ENCODE measurements at places on chromosomes 13 and 19.

DNA sequence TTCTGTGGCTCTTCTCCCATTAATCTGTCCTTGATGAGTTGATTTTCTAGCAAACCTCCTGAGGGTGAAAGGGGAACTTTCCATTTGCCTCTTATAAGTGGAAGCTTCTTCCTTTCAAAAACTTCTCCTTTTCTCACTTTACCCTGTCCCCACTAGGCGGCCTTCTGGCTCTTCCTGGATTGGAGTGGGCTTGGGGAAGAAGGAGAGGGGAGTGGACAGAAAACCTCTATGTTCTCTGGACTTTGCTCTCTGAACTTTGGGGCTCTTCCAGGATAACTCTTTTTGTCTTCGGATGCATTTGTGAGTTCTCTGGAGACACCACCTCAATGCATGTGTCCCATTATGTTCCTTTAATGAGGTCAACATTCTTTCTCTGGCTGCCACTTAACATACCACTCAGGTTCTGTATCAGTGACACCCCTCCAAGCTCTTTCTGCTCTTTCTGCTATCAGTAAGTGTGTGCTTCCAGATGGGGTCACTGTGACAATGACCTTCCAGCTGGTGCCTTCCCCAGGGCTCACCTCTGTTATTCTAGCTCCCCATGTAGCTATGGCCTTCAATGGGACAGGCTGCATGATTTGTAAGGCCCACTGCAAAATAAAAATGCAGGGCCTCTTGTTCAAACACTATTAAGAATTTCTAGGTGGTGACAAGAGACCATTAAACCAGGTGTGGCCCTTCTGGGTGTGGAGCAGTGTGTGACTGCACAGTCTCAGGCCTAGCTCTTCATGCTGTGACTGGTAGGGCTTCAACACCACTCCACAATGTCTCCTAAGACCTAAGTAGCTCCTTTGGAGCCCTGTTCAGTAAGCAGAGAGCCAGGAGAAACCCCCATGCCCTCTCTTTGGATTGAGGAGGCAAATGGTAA lies 389.2 kb downstream of the EFNB2 start:
- DNase-seq, result no peak

DNA sequence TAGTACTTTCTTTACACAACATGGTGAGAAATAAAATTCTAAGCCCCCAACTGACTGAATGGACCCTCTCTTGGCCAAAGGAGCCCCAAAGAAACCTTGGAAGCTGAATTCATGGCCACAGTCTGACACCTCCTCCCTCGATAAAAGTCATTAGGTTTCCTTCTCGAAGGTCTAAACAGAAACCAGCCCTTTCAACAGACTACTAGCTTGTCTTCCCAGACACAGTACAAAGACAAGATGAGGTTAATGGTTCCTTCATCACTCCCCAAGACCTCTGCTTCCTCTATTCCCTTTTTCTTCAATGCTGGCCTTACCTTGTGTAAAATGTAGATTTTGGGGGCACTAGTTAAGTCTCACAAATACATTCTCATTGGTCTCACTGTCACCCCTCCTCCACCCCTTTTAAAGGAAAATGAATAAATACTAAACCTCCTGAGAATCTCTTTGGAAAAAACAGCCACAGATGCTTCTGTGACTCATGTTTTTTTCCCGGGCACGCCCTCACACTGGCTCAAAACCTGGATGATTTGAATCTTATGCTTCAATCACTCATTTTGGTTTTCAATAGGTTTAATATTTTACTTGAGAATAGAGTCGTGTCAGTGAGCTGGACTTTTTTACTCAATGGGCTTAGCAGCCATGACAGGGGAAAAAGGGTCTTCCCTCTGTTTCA lies 65.8 kb upstream of the MED4 start:
- DNase-seq, result no peak

GRCh38 chr19:19751846-19752245 lies 18.9 kb upstream of the ZNF14 start:
- no peak for DNase-seq

GRCh38 chr19:39031368-39032062 lies 834 bp downstream of the FBXO27 start:
- DNase-seq, result peak; percentile 61

DNA sequence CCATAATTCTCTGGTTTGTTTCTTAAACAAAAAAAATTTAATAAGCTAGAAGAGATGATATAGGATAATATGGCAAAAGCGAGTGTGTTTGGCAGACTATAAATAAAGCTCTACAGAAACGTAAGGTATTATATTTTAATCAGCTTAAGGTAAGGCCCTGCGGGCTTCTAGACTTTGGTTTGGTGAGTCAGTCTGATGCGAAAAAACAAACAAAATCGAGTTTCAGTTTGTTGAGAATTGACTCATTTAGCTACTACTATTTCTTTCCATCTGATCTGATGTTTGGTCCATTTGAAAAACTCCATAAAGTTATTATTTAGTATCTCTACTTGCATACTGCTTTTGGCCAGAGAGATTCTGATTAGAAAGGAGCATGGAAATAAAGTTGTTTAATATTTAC lies 138.0 kb downstream of the MIPEP start:
- DNase-seq, result no peak

- no peak for DNase-seq
These were observed 6.6 kb upstream of the TFDP1 start for GRCh38 chr13:113577881-113578435.

GRCh38 chr19:45955905-45956608 lies 17.6 kb downstream of the NOVA2 start:
- no peak for DNase-seq

- DNase-seq, result no peak
These were observed 731.0 kb downstream of the SLITRK1 start for GRCh38 chr13:83151308-83151660.

DNA sequence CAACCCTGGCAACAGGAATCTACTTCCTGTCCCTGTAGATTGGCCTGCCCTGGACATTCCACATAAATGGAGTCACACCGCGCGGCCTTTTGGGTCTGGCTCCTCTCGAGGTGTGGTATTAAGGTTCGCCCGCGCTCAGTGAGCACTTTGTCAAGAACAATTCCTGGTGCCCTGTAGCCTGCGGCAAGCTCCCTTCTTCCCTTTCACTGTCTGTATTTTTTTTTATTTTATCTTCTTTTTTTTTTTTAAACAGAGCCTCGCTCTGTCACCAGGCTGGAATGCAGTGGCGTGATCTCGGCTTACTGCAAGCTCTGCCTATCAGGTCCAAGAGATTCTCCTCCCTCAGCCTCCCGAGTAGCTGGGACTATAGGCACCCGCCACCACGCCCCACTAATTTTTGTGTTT lies 28.3 kb downstream of the PEX11G start:
- DNase-seq, result no peak

- peak; percentile 0 for DNase-seq
These were observed 949 bp upstream of the ZNF260 start for GRCh38 chr19:36528921-36529518.

DNA sequence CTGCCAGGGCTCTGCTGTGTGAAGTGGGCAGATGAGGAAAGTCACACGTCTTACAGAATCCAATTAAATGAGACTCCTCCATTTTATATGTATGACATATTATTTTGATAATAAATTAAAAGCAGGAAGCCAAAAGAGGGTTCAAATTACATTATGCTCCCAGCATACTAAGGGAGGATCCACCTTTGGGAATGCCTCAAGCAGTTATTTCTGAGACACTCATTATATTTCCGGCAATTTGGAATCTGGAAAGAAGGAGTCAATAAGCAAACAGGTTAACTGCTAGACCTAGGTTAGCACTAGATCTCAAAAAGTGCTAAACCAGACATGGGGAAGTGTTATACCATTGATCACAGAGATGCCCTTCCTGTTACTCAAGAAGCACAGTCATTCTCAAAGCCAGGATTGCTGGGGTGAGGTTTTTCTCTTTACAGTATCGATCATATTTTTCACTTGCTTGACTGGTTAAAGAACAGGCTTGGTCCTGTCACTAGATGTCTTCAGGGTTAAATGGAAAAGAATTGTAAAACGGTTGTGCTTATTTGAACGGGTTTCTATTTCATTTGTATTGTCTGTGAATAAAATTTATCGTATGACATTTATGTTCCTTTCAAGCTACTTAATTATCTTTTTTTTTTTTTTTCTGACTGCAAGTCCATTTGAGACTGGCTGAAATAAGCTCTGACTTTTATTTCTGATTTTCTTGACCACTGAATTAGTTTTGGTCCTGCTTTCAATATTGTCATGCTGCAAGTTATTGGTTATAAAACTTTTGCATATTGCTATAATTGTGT lies 523.2 kb downstream of the KLF12 start:
- DNase-seq, result no peak
